Progenitor cell of endocrine pancreas (in vitro differentiated cells): ENCODE measurements at places on chromosomes 7 and 10. TPM values are rescaled to one million over a fixed set of nuclear protein-coding genes. Genes with fewer than 3 reads are reported as not detected.

GRCh38 chr10:90859321-90859751, 1.5 kb upstream of the HTR7 start:
- no peak for DNase-seq

GRCh38 chr7:23710000-23710399, at the start of gene STK31:
Gene STK31 (plus strand): TSS chr7:23710219. CDS start chr7:23710286, 67 bp downstream.
- DNase-seq, result no peak

DNA sequence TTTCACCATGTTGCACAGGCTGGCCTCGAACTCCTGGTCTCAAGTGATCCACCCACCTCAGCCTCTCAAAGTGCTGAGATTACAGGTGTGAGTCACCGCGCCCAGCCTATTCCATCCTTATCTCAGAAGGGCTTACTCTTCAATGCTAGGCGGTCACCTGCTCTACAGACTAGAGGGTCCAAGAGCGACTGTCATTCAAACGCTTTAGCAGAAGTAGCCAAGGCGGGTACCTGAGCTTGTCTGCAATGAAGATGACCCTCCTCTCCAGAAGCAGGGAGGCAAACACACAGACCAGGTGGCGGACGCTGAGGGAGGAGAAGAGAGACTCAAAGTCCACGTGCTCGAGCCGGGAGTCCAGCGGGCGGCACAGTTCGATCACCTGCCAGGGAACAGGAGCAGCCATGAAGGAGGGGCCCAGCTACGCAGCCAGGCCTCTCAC, 65.1 kb upstream of the MKRN1 start:
- DNase-seq, result no peak

DNA sequence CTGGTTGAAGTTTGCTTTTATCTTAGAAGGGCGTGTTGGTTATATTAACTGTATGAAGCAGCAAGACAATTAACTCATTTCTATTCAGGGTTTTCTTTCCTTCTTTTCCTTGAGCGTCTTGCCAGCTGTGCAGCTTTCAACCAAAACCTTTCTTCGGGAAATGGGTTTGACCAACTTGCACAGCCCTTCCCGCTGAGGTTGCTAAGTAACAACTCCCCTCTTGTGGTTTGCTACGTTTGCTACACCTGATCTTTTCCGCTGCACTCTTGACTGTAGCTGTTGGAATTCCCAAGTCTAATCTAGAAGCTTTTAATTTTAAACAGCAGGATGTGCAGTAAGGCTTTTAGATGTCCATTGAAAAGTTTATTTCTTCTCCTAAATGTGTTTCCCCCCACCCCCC, 116.9 kb downstream of the CDCA7L start:
- no peak for DNase-seq

GRCh38 chr10:11896549-11897200, 73.5 kb downstream of the PROSER2 start:
- DNase-seq, result no peak

DNA sequence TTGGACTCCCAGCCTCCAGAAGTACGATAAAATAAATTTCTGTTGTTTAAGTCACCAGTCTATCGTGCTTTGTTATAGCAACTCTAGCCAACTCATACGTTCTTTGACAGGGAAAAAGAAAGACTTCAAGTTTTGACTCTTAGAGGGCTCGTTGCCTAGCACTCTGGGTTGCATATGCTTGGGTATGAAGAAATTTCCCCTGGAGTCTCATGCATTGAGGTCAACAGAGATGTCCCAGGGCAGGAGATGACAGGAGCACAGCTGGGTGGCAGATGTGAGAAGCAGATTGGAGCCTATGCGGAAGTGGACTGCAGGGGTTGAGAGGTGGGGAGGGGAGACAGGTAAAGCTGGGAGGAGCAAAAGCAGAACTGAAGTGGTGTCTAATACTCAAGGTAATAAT, 63.3 kb upstream of the JAZF1 start:
- DNase-seq, result no peak

DNA sequence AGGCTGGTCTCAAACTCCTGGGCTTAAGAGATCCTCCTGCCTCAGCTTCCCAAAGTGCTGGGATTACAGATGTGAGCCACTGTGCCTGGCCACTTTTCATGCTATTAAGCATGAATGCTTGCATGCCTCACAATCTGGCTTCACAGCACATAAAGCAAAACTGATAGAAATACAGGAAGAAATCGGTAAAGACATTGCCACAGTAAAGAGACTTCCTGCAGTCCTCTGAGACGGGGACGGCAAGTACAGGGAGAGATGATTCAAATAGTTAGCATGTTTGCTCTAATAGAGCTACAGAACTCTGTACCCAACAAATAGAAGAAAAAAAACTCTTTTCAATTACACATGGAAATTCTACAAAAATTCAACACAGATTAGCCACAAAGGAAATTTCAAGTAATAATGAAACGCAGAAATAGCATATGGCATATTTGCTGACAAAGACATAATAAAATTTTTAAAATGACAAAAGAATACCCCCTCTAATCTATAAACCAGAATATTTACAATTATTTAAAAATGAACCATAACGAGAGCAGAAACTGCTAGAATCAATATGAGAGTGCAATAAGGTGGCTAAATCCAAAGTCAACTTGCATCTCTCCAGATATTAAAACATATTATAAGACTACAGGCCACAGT, 32.3 kb downstream of the CARD11 start:
- no peak for DNase-seq

- DNase-seq, result no peak
These were observed 286 bp downstream of the SP8 start for GRCh38 chr7:20786421-20786778.

- no peak for DNase-seq
These were observed 230.5 kb upstream of the MBL2 start for GRCh38 chr10:53003094-53003493.

- DNase-seq, result no peak
These were observed 373.1 kb downstream of the THSD7A start for GRCh38 chr7:11458736-11459483.

GRCh38 chr10:88388324-88388723, 194.8 kb downstream of the RNLS start:
- no peak for DNase-seq

DNA sequence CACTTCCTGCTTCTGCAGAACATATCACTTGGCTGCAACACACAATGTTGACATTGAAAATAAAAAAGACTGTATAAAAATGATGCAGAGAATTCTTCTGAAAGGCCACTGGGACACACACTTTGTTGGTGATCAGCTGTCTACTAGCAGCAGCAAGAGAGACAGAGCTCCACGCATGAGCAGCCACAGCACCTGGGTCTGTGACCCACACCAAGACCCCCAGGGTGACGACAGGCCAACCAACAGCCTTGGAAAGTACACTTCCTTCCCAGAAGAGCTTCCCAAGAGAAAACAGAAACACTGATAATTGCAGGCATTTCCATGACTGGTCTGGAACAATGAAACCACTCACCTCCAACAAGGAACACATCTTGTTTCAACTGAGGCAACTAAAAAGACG, 239.0 kb downstream of the DIP2C start:
- DNase-seq, result no peak

DNA sequence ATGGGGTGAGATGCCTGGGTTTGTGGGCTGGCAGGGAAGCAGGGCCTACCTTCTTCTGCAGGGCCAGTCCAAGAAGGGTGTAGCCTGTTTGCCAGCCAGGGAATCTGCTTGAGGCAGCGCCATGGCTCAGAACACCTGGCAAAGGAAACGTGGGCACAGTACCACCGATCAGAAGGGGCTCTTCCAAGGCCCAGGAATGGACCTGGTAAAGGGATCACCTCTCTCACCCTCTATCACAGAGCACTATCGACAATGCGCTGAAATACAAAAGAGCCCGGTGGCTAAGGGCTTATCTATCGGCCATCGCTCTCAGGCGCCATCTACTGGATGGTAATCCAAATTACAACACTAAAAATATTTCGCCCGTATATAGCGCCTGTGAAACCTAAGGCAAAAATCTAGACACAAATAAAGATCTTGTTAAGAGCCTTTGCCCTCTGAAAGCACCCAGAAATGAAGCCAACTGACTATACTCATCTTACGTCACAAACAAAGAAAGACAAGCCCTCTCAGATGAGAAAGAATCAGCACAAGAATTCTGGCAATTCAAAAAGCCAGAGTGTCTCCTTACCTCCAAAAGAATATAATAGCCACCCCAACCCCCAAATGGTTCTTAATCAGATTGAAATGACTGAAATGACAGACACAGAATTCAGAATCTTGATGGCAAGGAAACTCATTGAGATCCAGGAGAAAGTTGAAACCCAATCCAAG, 217.8 kb upstream of the HPS1 start:
- DNase-seq, result no peak

- no peak for DNase-seq
These were observed 17.0 kb downstream of the ADRA2A start for GRCh38 chr10:111093741-111094380.

DNA sequence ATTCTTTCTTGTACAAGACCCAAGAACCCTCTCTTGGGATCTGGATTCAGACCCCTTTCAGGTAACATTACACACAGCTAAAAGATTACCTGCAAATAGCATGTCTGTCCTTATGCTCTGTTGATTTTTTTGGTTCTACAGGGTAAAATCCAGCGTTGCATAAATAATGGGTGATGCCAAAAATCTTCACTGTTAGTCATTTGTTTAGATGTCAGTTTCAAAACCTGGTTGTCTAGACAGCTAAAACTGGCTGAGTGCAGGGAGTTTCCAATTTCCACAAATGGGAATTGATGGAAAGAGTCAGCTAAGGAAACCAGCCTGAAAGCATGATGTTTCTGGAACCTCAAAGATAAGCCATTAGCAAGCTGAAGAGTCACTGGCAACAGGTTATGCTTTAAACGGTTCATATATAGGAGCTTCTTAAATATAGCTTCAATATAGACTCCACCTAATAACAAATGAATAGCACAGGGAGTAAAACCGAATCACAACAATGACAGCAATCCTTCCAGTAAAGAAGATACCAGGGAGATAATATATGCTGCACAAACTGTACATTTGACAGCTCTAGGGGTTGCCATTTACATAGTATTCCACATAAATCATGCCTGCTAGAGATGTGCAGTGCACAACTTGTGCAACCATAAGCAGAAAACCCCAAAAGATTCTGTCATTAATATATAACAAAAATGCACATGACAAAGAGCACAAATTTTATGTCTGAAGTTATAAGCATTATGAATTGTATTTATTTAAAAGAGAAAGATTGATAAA, 20.4 kb downstream of the CCDC71L start:
- no peak for DNase-seq

DNA sequence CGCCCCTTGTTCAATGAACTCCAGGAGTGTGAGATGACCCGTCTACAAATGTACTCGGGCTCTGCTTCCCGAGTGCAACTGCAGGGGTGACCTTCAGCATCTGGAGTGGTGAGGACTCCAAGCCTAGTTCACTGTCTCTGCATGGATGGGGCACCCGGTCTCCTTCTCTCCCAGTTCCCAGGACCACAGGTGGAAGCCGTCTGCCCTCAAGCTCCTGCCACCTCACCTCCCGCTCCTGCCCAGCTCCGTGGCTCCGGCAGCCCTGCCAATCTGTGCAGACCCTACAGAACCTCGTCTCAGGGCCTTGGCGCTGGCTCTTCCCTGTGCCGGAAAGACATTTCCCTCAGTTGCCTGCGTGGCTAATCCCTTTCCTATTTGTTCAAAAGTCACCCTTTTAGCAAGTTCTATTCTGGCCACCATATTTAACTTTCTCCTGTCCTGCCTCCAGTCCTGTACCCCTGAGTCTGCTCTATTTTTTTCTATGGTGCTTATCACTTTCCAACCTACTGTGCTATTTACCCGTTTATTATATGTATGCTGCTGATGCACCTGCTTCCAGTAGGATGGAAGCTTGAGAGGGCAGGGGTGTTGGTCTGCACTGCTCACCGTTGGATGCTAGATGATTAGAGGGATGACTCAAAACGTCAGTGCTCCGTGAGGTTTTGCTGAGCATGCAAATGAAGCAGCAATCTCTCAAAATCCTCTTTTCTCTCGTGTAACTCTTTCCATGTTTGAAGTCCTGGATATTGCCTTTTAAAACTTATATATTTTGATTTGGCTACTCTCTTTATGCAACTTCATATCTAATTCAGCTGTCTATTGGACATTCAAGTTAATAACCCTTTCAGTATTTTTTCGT, 641.4 kb downstream of the ACTR3B start:
- no peak for DNase-seq

DNA sequence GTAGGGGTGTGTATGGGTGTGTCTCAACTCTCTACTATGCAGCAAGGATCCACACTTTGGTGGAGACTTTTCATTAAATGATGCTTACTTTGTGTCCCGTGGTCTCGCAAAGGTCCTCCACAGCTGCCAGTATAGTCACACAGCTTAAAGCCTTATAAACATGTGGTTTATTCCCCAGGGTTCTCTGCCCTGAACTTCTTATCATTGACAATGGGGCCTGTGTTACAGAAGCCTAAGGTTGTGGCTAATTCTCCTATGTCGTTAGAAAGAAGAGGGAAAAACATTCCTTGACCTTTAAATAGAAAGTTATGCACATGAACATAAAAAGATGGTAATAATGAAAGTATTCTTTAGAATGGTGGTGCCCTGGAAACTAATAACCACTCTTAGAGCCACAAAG, 201.4 kb downstream of the INHBA start:
- no peak for DNase-seq

DNA sequence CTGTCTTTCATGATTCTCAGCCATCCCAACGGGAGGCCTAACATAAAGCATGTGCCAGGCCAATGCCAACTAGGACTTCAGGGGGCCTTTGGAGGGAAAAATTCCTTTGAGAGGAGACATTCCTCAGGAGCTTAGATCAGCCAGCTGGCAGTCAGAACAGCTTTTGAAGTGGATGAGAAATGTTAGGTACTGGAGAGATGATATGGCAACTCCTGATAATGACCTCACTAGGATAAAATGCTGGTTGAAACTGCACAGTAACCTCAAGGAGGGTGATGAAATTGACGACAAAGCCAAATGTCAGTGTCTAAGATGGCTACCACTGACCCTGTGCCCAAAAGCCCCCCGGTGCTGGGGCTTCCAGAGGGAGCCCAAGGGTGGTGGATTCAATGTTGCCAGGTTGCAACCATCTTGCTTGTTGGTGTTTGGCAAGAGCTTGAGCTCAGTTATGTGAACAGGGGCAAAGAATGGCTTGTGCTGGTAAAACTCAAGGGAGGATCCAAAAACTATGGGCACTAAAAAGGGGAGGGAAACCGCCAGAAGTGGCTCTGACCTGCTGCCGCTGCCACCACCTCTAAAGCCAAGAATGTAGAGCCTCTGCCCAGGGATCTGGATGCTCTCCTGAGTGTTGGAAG, 121.2 kb downstream of the UBE2H start:
- no peak for DNase-seq

GRCh38 chr10:89032141-89032891, 41.7 kb downstream of the FAS start:
- DNase-seq, result no peak

Gene PRSS1
- total RNA-seq, result 26.9 and 32.1 TPM in 2 replicates

Gene GPR37
- 6.6 and 7.2 TPM in 2 replicates for total RNA-seq

Gene GJC3
- total RNA-seq, result 0.27 and 0.43 TPM in 2 replicates

Gene NFE2L3
- total RNA-seq, result 25.5 and 28.0 TPM in 2 replicates

Gene IGFBP3
- total RNA-seq, result 8.6 and 10.3 TPM in 2 replicates

Gene GIMAP5
- not detected in 2 replicates for total RNA-seq

Gene GALNT17
- total RNA-seq, result 3.9 and 4.9 TPM in 2 replicates

Gene TSPAN12
- 23.2 and 25.3 TPM in 2 replicates for total RNA-seq
